Activated T-helper 1 cell treated with anti-CD3 and anti-CD28 coated beads, Interleukin-12 subunit alpha, Interleukin-12 subunit beta, Interleukin-2, Interleukin-4 antibody, amounts not matched to agents 30 ng/mL and 10 ng/mL and 1 ng/mL, durations not matched to agents 14 hours and 24 hours and 36 hours (primary cell): ENCODE measurements at places on chromosomes 2 and 18. TPM values are rescaled to one million over a fixed set of nuclear protein-coding genes. Genes with fewer than 3 reads are reported as not detected.

The C2orf81 gene
- 1.9 and 2.4 TPM in 2 replicates for total RNA-seq

The PTGR3 gene
- 19.1 and 23.3 TPM in 2 replicates for total RNA-seq

The TYW5 gene
- 11.7 and 13.9 TPM in 2 replicates for total RNA-seq

The CTNNA2 gene
- total RNA-seq = not detected in 2 replicates

The PLGLB1 gene
- total RNA-seq = 0.59 and 1.1 TPM in 2 replicates

The DSG2 gene
- 0.18 and 0.42 TPM in 2 replicates for total RNA-seq

The TMEM178A gene
- total RNA-seq = not detected in 2 replicates

The ALK gene
- total RNA-seq = not detected in 2 replicates

The KIF3C gene
- total RNA-seq = 5.3 and 6.2 TPM in 2 replicates

DNA sequence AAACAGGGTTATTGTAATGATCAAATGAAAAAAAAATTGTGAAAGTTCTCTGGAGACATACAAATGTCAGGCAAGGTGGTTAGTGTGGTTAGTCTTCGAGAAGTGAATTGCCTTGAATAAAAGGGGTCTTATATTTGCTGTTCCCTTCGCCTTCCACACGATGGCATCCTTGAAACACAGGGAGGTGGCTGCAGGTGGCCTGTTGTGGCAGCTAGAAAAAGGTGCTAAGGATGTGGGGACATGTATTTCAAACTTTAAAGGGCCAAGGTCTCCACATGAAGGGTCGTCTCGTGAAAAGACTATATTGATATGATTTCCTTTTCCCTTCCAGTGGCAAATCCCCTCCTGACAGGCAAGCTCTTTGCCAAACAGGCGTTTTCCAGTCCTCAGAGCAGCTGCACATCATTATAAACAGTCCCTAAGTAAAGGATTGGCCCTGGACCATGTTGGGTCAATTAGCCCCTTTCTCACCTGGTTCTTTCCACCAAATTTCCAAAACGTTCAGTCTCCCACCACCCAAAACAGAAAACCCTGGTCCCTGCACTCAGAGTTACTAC, 68.5 kb downstream of the COPS8 start:
- H3K27me3 ChIP-seq = no peaks in the 10 kb centered on the region
- no peak overlapping the region for H3K4me3 ChIP-seq
- DNase-seq = peak; percentile 30
- no peaks in the 10 kb centered on the region for H3K36me3 ChIP-seq
- H3K4me1 ChIP-seq = peaks cover 42% of the 10 kb centered on the region

- no peaks in the 10 kb centered on the region for H3K36me3 ChIP-seq
- H3K27ac ChIP-seq = no peak overlapping the region
- peaks cover 13% of the 10 kb centered on the region for H3K4me1 ChIP-seq
These were observed 16.4 kb upstream of the KCNG3 start for GRCh38 chr2:42510191-42510590.

DNA sequence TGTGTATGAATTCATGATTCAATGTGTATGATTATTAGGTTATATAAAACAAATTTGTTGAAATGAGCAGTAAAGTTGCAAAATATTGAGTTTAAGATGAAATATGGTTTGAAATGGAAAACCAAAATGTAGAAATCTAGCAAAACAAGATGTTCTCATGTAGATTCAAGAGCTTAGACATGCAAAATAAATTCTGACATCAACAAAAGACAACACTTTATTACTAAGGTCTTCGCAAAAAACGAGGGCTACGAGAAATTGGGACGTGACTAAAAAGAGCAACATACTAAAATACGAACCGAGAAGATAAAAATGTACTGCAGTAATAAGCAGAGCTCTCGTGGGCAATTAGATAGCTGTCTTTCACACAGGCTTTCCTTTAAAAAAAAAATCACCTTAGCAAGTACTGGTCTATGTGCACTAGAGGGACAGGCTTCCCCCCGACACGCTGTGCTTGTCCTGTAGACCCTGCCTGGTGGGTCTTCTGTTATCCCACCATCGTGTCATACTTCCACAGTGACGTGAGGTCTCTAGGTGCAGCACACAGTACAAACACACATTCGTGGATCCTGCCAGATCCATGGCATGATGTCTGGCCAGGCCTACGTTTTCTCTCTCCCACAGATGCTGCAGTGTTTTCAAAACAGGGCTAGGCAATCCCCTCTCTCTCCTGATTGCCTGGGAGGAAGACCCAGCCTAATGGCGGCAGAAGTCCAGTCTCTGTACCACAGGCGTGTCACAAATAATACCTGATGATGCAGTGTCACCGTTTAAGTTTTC, 240.8 kb downstream of the TCF4 start:
- H3K4me1 ChIP-seq = no peaks in the 10 kb centered on the region
- DNase-seq = no peak
- no peaks in the 10 kb centered on the region for H3K36me3 ChIP-seq
- no peak overlapping the region for H3K4me3 ChIP-seq
- peaks cover 8% of the 10 kb centered on the region for H3K27me3 ChIP-seq

GRCh38 chr18:67682516-67682915, 166.0 kb upstream of the DSEL start:
- no peak overlapping the region for H3K4me3 ChIP-seq
- no peak for DNase-seq
- H3K36me3 ChIP-seq = no peaks in the 10 kb centered on the region
- no peaks in the 10 kb centered on the region for H3K27me3 ChIP-seq

GRCh38 chr2:69715964-69716363, 26.0 kb upstream of the ANXA4 start:
- no peak overlapping the region for H3K4me3 ChIP-seq
- peaks cover 2% of the 10 kb centered on the region for H3K27me3 ChIP-seq
- no peaks in the 10 kb centered on the region for H3K36me3 ChIP-seq
- H3K4me1 ChIP-seq = peaks cover 20% of the 10 kb centered on the region

- no peak overlapping the region for H3K4me3 ChIP-seq
- no peak for DNase-seq
- H3K36me3 ChIP-seq = no peaks in the 10 kb centered on the region
- no peak overlapping the region for H3K27ac ChIP-seq
- H3K4me1 ChIP-seq = no peaks in the 10 kb centered on the region
These were observed 9.6 kb downstream of the CHMP1B start for GRCh38 chr18:11860594-11861450.

DNA sequence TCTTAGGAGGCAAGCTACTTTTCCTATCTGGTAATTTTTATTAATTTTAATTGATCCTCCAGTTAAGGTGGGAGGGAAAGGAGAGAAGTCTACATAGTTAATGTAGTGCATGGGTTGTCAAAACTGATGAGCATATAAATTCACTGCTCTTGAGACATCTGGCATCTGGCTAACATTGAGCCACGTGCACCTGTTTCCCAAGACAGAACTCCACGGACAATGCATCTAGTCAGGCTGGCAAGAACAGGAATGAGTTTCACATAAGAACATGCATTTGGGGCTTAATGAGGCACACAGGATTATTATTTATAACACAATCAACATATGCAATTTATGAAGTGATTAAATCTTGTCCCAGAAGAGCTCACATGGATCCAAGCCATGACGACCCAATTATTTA, 16.2 kb upstream of the RAB1A start:
- no peaks in the 10 kb centered on the region for H3K36me3 ChIP-seq
- no peak overlapping the region for H3K27ac ChIP-seq
- no peaks in the 10 kb centered on the region for H3K4me1 ChIP-seq

DNA sequence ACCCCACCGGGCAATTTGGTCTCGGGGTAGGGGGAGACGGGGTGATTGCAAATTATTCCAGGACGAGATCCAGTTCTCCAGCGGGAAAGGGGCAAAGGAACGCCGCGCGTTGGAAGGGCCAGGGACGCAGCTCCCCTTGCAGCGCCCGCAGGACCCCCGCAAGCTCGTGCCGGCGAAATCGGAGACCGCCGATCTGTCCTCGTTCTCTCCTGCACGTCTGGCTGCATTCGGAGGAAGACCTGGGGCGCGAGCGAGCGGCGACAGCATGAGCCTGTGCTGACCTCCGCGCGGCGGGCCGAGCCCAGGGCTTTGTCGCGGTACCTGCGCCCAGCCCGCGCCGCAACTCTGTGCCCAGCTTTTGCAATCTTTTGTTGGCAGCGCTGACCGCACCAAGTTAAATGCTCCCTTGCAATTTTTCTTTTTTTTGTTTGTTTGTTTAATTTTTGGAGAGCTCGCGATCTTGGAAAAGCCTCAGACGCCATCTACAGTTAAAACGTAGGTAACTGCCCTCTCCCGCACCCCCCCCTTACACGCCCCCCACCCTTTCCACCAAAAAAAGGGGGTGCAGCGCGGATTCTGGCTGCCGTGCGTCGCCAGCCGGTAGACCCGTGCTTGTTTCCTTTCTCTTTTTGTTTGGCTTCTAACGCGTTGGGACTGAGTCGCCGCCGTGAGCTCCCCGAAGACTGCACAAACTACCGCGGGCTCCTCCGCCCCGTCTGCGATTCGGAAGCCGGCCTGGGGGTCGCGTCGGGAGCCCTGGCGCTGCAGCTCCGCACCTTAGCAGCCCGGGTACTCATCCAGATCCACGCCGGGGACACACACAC, 667 bp downstream of the TRIB2 start:
- peaks cover 16% of the 10 kb centered on the region for H3K36me3 ChIP-seq
- peak overlapping the region; percentile 91 for H3K4me3 ChIP-seq
- peak; percentile 40 for DNase-seq

- no peaks in the 10 kb centered on the region for H3K4me1 ChIP-seq
- H3K4me3 ChIP-seq = no peak overlapping the region
- peaks cover 2% of the 10 kb centered on the region for H3K27me3 ChIP-seq
- H3K27ac ChIP-seq = no peak overlapping the region
- no peak for DNase-seq
These were observed 14.7 kb downstream of the KLHL23 start for GRCh38 chr2:169748319-169748718.

DNA sequence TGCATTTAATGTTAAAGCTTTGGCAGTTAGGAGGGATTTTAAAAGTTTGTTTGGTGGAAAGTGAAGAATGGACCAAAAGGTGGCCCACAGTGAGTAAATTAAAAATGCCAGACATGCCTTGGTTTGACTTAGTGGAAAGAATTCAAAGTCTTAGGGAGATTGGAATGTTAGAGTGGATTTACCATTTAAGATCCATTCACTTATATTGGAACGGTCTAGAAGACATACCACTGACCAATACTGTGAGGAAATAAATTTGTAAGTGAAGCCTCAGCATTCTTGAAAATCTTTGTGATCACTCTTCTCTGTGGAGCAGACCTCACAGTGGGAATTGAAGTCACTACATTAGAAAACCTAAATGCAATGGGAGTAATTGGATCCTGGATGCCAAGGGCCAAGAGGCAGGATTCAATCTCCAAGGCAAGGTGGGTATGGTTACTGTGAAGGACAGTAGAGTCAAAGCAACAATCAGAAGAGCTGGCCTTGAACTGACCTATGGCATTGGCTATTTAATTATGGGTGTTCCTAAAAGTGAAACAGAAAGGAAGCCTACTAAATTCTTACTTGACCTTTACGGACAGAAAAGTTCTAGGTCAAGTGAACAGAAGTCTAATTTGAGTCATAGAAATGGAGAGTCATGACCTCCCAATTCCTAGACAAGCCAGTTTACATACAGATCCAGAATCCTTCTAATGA, 40.2 kb upstream of the VRK2 start:
- H3K27ac ChIP-seq = no peak overlapping the region
- H3K4me1 ChIP-seq = no peaks in the 10 kb centered on the region
- H3K36me3 ChIP-seq = no peaks in the 10 kb centered on the region
- DNase-seq = no peak

DNA sequence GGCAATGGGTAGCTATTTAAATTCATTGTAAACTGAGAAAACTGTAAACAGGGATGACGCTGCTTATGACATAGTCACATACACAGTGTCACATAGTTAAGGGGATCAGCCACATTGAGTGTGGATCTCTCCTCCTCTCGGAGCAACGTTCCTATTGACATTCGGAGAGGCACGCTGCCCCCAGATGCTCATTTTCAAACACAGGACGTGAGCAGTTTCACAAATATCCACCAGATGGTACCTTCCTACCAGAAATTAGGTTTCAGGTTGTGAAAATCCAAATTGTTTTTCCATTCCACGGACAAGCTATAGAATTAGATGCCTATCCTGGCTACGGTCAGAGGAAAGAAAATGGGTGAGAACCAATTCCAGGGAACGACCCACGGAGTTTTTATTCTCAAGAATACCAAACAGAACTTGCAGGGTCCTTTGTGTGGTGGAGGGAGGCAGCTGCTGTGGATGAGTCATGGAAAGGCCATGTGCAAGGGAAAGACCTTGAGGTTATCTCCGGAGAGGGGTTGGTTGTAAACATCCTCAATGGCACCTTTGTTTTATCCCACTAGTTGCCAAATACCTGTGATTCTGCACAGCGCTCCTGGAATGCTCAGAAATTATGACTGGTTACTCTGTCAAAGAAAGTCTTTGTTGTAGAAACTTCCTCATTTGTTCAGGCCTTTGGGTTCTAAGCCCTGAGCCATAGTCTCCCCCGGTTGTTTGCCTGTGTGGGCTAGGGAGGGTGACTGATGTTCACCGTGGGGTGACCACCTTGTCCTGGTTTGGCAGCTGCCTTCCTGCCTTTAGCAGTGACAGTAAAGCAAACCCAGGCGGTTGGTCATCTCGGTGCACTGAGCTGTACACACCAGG, 88.0 kb downstream of the ACTR3 start:
- no peak overlapping the region for H3K4me3 ChIP-seq
- peaks cover 14% of the 10 kb centered on the region for H3K36me3 ChIP-seq
- H3K27me3 ChIP-seq = no peaks in the 10 kb centered on the region

- no peaks in the 10 kb centered on the region for H3K27me3 ChIP-seq
- H3K4me1 ChIP-seq = no peaks in the 10 kb centered on the region
- no peak for DNase-seq
- H3K36me3 ChIP-seq = no peaks in the 10 kb centered on the region
- H3K4me3 ChIP-seq = no peak overlapping the region
- H3K27ac ChIP-seq = no peak overlapping the region
These were observed 34.9 kb downstream of the SLC38A11 start for GRCh38 chr2:164920430-164920829.

DNA sequence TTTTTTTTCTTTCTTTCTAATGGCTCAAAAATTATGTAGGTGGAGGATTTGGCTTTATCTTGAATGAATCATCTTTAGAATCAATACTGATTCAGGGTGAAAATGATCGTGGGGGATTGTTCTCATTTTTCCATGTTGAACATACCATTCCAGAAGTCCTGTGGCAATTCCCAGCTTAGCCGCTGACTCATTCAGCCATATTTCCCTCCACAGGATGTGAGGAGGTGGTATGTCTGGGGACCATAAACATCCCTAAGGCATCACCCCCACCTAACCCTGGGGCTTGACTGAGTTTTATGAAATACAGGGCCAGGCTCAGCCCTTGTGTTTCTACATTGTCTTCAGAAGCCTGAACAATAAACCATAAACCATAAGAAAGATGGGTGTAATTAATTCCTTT, 92.7 kb upstream of the FN1 start:
- no peaks in the 10 kb centered on the region for H3K4me1 ChIP-seq
- no peak overlapping the region for H3K27ac ChIP-seq
- no peak overlapping the region for H3K4me3 ChIP-seq
- DNase-seq = no peak
- no peaks in the 10 kb centered on the region for H3K27me3 ChIP-seq

GRCh38 chr18:11871501-11871900, 20.3 kb downstream of the CHMP1B start:
- DNase-seq = no peak
- H3K4me1 ChIP-seq = no peaks in the 10 kb centered on the region
- H3K27me3 ChIP-seq = peaks cover 2% of the 10 kb centered on the region
- no peak overlapping the region for H3K4me3 ChIP-seq
- H3K36me3 ChIP-seq = no peaks in the 10 kb centered on the region
- no peak overlapping the region for H3K27ac ChIP-seq

DNA sequence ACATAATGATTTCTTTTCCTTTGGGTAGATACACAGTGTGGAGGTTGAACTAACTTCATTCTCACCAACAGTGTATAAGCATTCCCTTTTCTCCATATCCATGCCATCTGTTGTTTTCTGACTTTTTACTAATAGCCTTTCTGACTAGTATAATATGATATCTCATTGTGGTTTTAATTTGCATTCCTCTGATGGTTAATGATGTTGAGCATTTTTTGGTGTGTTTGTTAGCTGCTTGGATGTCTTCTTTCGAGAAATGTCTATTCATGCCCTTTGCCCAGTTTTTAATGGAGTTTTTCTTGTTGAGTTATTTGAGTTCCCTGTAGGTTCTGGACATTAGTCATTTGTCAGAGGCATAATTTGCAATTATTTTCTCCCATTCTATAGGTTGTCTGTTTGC, 59.8 kb downstream of the MARCHF4 start:
- no peak for DNase-seq
- H3K4me3 ChIP-seq = no peak overlapping the region
- H3K36me3 ChIP-seq = no peaks in the 10 kb centered on the region
